NCI-H1092 (cell line): ENCODE measurements at places on chromosomes 4 and X.
A peak's percentile ranks its signal among the peaks of the same experiment; 100 is the strongest.

- no peak for DNase-seq
Observed at GRCh38 chr4:102836596-102836995, 9.2 kb upstream of the UBE2D3 start.

- DNase-seq = peak; percentile 23
Observed at GRCh38 chr4:52643785-52644244, 15.3 kb downstream of the USP46 start.

- no peak for DNase-seq
Observed at GRCh38 chr4:8048856-8049676, 109.4 kb upstream of the AFAP1 start.

DNA sequence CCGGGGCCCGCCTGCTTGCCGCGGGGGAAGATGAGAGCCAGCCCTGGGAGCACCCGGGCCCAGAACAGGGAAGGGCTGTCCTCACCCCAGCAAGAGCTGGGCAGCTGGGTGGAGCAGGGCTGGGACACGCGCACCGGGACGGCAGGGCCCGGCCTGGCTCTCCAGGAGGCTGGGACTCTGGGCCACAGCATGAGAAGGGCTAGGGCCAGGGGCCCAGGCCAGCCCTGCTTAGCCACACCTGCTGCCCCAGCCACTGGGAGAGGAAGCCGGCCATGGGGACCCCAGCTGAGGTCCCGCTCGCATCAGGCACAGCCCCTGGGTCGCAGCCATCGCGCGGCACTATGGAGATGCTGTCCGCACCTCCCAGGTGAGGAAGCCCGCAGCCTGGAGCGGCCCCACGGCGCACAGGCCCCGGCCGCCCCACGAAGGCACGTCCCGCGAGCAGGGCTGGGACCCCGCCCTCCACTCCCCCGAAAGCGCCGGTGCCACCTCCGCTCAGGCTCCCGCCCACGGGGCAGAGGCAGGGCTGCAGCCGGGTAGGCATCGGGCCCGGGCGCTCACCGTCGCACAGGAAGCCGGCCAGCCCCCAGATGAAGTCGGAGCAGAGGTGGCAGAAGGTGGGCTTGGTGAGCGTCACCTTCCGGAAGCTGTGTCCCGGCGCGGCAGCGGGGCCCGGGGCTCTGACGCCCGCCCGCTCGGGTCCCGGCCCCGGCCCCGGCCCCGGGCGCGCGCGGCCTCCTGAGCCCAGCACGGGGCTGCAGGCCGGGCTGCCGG is 531 bp downstream of the DGKQ start:
- no peak for DNase-seq

GRCh38 chr4:112946127-112946526 is 103.3 kb upstream of the ANK2 start:
- DNase-seq = no peak

DNA sequence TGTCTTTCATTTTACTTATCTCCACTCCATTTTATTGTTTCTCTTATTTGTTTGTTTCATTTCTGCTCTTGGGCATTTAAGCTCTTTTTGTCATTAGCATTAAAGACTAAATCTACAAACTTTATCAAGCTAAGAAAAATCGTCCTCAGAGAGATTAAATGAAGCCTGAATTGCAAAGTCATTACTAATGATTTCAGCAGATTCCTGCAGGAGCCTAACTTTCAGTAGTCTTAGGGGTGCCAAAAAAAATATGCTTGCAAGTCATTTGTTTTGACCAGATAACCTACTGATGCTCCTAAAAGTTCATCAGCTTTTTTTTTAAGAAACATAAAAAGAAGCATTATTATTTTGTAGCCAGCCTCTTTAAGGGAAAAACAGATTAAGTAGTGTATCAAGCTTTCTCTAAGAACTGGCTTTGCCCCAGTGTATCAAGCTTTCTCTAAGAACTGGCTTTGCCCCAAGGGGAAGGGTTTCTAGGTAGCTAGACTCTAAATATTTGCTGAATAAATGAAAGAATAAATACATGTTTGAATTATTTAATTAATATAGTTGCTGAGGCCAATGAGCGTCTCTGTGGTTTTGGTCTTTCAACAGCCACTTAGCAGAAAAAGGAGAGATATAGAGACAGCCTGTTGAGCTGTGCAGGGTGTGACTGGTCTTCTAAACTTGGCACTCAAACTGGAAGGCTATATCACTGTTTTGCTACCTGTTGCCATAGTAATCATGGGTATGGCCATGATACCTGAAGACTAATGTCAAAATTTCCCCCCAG is 174.2 kb downstream of the BTC start:
- no peak for DNase-seq

DNA sequence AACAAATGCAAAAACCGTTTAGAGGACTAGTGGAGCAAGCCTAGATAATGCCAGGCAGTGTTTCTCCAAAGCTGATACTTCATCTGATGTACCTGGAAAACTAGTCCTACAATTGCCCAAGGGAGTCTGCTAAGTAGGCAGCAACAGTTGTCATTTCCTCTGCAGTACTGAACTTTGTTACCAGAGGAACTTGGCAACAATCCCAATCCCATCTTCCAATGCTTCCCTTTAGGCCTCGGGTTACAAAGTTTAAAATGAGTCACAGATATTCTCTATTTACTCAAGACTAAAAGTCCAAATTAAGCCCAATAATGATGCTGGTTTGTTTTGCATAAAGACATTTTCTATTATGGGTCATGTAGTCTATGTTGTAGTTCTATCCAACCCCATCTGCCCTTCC is 120.0 kb upstream of the GLRA2 start:
- no peak for DNase-seq

- DNase-seq = no peak
Observed at GRCh38 chr4:73309211-73309610, 50.6 kb upstream of the ANKRD17 start.

DNA sequence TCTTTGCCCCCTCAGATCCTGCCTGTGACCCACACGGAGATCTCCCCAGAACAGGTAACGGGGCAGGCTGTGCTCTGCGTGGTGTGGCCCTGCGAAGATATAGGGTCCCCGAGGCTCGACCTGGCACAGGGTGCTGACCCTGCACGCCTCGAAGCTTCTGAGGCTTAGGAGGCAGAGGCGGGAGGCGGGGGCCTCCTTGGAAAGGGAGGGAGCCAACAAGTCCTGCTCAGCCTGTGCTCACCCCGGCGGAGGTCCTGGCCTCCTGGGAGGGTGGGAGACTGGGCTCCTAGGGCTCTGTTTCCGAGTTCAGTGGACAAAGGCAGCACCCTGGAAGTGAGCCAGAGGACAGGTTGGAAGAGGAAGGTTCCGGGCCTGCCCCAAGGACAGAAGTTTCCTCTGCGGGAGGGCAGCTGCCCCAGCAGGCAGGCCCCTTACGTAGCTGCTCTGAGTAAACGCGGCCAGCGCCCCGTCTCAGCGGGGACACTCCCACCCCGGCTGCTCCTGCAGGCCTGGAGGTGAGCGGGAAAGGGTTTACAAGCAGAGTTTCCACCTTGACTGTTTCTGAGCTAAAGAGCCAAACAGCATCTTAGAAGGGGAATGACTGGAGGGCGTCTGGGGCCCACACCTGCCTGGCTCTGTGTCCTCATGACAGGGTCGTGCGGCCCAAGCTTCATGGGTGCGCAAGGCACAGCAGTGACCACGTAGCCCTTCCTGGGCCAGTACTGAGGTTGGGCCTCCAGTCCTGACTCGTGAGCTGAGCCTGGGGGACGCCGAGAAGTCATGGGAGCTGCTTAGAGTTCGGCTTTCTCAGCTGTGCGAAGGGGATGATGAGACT is 16.1 kb downstream of the TMEM175 start:
- DNase-seq = no peak

DNA sequence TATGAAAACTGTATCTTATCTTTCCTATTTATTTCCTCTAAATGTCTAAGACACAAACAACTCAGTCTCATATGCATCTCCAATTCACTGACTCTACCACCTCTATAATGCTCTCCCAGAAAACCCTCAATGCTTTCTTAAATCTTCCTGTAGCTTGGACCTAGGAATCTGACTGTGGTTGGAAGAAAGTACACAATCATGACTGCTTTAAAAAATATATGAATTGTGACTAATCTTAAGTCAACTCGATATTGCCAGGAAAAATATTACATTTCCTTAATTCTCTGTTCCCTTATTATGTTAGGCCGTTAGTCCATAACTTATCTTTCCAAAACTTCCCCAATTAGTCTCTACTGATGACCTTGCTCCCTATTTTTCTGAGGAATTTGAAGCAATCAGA is 87.0 kb downstream of the SPCS3 start:
- DNase-seq = no peak

GRCh38 chrX:104566681-104567501 is 892 bp downstream of the IL1RAPL2 start:
- DNase-seq = no peak

GRCh38 chrX:125203737-125204578 is 115.7 kb upstream of the TEX13C start:
- no peak for DNase-seq

- DNase-seq = no peak
Observed at GRCh38 chrX:13476384-13476783, 93.0 kb upstream of the EGFL6 start.

DNA sequence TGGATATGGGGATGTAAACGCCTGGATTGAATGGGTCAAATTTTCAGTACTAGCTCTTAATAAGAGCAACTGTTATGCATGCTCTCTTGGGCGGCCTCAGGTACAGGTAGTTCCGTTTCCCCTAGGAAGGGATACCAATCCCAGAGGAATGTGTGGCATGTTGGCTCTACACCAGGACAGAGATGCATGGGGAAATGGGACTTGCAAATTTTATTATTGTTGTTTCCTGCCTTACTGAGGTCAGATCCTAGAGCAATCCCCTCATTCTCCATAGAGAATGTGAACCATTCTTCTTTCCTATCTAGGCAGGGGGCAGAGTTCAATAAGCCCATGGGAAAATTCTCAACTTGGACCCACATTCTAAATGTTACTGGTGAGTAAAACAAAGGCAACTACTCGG is 361.8 kb upstream of the FGF16 start:
- no peak for DNase-seq

- DNase-seq = no peak
Observed at GRCh38 chr4:154807042-154807630, 26.1 kb downstream of the RBM46 start.

- no peak for DNase-seq
Observed at GRCh38 chr4:169398316-169398715, 127.6 kb upstream of the SH3RF1 start.
